NCI-H2227 treated with DMSO at 0.1 percent for 48 hours (cell line): ENCODE measurements at places on chromosomes 6 and 20.

DNA sequence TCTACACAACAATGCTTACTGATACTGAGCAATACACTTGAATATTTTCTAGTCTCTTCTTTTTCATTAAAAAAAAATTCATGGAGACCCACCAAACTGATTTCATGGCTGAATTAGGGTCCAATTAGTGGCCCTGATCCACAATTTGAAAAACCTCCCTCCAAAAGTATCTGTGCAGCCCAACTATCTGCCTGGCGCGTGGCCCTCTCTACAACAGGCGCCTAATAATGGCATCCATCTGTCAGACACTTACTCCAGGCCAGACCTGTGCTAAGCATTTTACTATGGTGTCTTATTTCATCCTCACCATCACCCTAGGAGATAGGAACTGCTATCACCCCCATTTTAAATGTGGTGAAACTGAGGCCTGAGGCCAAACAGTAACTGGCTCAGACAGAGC lies 14.0 kb downstream of the TFEB start:
- no peak for DNase-seq

DNA sequence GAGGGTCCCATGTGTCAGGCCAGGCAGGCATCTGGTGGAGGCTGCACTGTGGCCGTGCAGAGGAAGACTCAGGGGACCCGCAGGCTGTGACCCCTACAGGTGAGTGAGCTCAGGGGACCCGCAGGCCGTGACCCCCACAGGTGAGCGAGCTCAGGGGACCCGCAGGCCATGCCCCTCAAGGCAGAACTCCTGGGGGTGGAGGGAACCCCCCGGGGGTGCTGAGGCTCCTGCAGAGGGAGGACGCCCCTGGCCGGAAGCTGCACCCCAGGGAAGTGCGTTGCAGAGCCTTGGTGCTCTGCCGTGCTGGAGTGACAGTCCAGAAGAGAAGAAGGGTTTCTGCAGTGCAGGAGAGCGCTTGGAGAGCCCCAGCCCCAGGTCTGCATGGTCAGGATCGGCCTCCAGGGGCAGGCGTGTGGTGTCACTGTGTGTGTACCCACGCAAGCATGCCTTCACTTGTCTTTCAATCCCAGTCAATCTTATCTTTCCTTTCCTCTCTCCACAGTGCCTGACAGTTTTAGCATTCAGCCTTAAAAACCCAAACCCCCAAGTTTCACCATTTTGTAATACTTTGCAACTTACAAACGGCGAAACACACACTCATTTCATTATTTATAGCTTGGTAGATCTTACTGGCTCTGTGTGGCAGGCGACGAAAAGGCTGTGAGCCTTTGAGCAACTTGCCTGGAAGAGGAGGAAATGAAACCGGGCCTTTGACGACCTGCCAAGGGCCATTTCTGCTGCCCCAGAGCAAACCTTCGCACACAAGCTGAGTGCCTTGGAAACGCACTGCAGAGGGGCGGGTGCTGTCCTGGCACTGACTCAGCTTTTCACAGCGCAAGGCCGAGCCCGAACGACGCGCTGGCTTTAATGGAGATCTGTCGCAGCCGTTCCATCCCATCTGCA lies 101.4 kb upstream of the AGPAT4 start:
- no peak for DNase-seq

DNA sequence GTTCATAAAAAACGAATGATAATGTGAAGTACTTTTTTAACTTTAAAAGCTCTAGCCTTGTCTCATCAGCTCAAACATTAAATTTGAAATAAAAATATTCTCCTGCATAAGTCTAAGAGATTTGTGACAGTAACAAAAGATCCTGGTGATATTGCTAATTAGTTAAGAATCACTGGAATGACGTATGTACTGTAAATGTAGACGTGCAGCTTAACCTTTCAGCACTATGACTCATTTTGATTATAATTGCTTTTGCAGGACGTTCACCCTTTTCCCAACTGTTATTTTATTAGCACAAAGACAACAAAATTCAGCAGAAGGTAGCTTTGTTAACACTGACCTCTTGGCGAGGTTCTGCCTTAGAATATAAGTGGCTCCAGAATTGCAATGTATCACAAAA lies 68.6 kb downstream of the TENT5A start:
- no peak for DNase-seq

DNA sequence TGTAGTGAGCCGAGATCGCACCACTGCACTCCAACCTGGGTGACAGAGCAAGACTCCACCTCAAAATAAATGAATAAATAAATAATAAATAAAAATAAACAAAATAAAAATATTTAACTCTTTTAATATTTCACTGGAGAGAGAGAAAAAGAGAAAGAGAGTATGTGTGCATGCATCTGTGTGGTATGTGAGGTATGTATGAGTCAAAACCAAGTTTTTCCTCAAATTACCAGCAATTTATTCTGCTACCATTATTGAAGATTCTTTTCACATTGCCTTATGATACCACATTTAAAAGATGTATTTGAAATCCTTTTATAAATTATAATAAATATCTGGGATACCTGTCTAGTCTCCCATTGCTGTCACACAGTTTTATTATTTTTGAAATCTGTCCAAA lies 122.1 kb downstream of the CD164 start:
- DNase-seq = no peak

GRCh38 chr6:143575440-143575839 lies 63.9 kb upstream of the FUCA2 start:
- DNase-seq = peak; percentile 82

GRCh38 chr6:33013608-33014007 lies 4.2 kb upstream of the HLA-DOA start:
- DNase-seq = no peak

DNA sequence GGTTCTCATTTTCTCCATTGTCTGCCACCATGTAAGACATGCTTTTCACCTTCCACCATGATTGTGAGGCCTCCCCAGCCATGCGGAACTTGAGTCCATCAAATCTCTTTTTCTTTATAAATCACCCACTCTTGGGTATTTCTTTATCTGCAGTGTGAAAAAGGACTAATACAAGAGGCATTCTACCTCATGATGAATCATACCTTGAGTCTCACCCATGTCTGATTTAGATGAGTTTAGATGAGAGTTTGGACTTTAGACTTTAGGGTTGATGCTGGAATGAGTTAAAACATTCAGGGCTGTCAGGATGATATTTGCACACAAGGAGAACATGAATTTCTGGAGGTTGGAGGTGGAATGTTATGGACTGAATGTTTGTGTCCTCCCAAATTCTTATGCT lies 545.6 kb downstream of the C6orf118 start:
- no peak for DNase-seq

GRCh38 chr20:33172781-33173180 lies 4.8 kb downstream of the BPIFA2 start:
- peak; percentile 32 for DNase-seq

DNA sequence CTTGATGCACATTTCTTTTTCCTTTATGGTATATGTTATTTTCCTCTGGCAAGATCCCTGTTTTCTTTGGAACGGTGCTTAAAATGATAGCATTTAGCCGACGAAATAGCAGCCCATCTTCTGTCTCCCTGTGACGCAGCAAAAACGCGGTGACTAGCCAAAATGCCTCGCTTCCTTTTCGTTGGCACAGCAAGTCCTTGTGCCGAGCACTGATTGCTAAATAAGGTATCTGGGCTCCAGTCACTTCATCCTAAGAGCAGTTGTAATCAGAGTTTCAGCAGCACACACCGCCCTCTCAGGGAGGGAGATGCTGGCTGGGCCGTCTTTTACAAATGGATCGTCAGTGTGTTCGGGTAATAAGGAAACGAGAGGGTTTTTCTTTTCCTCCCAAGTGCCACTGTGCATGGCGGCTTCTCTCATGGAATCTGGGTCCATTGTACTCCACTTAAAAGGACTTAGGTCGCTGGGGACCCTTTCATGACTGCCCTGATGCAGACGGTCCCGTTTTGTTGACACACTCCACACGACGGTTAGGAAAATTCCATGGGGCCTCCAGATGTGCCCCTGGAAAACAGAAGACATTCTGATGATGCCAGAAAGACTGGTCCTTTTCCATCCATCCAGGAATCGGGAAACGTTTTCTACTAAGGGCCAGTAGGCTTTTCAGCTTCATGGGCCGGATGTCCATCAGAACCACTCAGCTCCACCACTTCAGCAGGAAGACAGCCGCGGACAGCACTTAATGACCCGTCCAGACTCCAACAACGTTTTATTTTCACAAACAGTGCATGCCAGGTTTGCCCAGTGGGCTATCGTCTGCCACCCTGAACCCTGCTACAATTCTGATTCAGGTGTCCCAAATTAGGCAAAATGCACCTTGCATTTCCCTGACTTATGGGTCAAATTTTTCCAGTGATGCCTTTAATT lies 185.5 kb downstream of the CDH4 start:
- DNase-seq = peak; percentile 87

GRCh38 chr6:11012976-11013720 lies 31.0 kb downstream of the ELOVL2 start:
- DNase-seq = no peak

GRCh38 chr6:96089173-96089572 lies 73.4 kb downstream of the FUT9 start:
- peak; percentile 0 for DNase-seq

DNA sequence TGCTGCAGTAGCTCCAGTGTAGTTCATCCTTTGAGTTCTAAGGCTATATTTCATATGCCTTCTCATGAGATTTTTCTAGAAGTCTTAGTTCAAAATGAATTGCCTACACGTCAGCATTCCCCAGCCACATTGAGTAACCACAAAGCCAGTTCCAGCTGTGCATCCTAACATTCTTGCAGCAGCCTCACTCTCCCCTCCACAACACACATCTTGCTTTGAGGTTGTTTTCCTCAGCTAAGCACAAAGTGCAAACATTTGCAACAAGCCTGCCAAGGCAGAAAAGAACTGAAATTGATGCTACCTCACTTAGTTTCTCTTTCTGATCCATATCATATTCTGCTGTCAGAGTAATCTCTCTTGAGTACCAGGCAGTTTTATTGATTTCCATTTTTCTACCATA lies 160.7 kb upstream of the KCNQ5 start:
- DNase-seq = no peak

- DNase-seq = no peak
Observed at GRCh38 chr20:57061051-57061900, 205.2 kb downstream of the BMP7 start.

GRCh38 chr20:55353206-55353605 lies 652.1 kb downstream of the CBLN4 start:
- DNase-seq = no peak

DNA sequence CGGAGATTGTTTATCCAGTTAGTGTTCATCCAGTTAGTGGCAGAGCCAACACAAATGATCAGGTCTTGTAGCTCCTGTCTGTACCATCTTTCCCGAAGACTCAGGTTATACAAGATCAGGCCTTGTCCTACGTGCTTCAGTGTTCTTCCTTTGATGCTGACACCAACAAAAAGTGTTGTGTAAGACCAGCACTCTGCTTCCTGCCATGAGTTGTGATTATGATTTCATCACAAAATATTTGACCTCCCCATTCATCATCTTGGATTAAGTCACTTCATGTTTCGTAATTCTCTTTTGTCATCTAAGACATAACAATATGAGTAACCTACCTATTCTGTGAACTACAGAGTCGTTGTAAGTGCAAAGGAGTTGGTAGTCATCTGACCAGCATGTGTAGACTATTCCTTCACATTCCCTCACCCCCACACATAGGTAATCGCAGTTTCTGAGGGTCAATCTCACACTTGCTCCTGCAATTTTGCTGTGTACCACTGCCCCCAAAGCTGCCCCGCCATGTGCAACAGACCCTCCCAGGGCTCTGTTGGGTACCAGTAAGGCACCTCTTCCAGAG lies 135.6 kb upstream of the SLC22A23 start:
- no peak for DNase-seq
